Activated naive CD4-positive, alpha-beta T cell (primary cell): ENCODE measurements at places on chromosomes 4 and X.

DNA sequence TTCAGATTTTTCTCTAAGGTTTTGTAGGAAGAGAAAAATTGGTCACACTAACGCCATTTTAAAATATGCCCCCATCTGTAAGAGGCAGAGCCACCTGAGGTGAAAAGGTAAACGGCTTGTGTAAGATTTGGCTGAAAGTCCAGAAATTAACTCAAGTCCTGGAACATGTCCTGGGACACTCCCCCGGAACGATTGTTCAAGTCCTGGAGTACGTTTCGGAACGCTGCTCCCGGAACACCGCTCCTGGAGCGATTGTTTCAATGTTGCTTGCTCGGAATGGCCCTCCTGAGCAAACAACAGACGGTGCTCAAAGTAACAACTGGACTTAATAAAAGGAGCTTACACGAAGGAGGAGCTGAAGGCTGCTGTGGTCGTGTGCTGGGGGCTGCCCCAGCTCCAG is 796.5 kb upstream of the SLIT2 start:
- no peak for DNase-seq

GRCh38 chr4:159097144-159097543 is 5.7 kb upstream of the RAPGEF2 start:
- DNase-seq, result no peak

DNA sequence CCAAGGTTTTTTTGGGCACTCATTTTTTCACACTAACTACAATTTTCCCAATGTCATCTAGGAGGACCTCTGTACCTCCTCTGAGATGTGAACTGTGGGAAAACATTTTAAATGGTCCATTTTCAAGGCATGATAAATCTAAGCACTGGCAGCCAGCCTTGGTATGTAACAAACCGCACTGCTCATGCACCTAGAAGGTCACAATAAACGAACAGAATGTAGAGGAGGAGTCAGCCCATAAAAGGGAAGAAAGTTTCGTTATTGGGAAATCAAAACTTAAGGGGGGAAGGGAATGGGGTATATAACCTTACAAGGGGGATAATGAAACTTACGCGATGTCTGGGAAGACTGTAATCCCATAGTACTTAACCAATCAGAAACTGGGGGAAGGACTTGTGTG is 16.4 kb downstream of the COX18 start:
- DNase-seq, result no peak

DNA sequence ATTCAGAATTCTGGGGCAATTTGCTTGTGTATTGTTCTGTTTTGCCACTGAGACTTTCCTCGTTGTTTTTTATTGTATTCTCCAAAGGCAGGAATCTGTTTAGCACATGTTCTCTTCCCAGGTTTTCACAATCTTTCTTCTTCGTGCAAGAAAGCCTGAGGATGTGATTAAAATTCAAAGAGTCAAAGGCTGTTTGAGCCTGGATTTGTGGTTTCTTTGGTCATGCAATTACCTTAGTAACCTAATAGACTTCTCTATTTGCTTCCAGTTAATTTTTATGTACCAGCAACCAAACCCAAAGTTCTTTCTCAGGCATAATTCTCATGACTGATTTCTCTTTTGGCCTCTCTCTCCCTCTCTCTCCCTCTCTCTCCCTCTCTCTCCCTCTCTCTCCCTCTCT is 1420.1 kb upstream of the TENM3 start:
- no peak for DNase-seq

GRCh38 chrX:19849464-19850080 is 37.8 kb downstream of the SH3KBP1 start:
- DNase-seq, result no peak

DNA sequence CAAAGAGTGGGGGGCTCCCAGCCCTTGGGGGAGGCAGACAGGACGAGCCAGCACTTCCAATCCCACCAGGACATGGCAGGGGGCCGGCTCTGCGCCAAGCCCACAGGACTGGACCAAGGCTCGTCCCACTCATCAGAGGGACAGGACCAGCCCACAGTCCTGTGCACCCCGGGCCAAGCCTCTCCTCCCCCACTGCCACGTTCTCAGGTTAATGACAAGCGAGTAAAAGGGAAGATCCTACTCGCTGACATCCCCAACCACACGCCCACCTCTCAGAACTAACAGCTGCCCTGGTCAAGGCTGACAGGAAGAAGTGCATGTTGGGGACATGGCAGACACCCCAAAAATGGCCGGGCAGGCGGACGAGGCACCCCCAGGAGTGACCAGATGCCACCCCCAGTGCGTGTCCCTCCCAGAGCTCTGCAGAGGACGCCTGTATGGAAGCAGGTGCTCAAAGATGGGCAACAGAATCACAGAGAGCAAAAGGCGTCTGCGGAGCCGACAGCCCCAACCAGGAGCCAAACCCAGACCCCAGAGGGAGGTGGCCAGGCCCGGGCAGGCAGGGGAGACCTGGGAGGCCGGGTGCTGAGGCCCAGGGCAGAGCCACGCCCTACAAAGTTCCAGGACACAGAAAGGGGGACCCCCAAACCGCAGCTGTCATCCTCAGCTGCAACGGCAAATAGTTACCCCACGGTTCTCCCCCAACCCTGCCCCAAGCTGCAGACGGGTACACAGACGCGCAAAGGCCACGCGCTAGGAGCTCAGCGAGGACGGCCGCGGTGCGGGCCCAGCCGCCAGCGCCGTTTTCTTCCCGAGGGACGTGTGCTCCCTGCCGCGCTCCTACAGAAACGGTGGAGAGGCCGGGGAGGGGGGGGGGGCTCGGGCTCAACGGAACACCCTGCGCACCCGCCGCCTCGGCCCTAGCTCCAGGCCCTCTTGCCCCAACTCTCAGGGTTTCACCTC is 1.7 kb downstream of the CTBP1 start:
- no peak for DNase-seq

- DNase-seq, result no peak
Observed at GRCh38 chr4:85780664-85781063, 305.7 kb downstream of the ARHGAP24 start.

- no peak for DNase-seq
Observed at GRCh38 chr4:82480771-82481505, 50.5 kb downstream of the ENOPH1 start.

DNA sequence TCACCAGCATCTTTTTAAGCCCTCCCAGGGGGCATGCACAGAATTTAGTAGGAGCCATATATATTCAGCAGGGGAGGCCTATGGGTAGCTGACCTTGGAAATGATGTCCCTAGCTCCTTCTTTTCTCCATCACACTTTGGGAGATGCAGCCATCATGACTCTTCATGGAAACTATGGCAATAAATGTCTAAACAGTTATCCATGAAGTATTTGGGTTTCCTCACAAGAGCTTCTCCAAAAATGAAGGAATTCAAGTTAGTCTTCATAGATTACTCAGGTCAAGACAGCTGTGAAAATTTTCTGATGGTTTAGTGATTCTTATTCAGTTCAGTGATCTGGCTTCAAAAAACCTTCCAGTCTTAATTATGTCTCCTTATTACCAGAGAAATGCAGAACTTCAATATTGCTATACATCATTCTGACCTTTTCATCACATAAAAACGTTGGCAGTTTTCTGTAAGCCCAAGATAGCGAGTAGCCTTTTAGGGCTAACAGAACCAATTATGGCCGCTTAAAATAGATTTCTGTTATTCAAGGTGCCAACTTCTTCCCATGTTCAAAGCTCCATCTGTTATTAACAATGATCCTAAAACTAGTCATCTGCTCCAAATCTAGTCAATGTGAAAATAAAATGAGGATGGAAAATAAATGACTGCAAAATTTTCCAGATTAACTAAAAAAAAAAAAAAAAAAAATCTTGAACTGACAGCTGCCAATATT is 52.5 kb downstream of the TMEM156 start:
- DNase-seq, result no peak

- DNase-seq, result no peak
Observed at GRCh38 chr4:23818097-23818885, 71.6 kb downstream of the PPARGC1A start.

DNA sequence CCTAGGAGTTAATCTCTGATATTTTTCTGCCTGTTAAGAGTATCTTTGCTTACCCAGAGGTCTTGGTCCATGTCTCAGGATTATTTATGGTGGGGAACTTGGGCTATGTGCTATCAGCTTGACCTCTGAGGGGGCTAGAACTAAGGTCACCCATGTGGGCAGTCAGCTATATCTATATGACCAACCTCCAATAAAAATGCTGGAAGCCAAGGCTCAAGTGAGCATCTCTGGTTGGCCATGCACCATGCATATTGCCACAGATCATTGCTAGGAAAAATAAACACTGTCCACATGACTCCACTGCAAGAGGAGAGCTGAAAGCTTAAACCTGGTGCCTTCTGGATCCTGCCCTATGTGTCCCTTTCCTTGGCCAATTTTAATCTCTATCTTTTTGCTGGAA is 196.5 kb upstream of the SLC7A11 start:
- DNase-seq, result no peak

DNA sequence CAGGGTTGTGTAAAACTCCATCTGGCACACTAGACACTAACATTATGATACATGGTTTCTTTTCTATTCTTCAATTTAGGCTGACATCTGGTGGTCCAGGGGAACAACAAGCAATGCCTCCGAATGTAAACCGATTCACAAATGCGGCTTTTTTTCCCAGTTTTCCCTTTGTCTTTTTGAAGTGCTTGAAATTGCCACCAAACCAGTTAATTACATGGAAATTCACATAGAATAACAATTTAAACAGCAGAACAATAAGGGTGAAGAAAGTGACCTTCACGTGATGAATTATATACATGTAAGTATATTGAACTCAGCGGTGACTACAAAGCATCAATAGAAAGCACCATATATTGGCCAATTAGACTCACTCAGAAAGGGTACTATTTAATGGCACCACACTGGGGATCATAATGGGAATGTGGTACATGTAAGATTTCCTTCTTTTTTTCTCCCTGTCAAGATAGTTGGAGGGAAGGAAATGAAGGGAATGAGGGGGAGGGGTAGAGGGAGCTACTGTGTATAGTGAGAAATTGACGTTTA is 103.9 kb downstream of the MMRN1 start:
- no peak for DNase-seq

DNA sequence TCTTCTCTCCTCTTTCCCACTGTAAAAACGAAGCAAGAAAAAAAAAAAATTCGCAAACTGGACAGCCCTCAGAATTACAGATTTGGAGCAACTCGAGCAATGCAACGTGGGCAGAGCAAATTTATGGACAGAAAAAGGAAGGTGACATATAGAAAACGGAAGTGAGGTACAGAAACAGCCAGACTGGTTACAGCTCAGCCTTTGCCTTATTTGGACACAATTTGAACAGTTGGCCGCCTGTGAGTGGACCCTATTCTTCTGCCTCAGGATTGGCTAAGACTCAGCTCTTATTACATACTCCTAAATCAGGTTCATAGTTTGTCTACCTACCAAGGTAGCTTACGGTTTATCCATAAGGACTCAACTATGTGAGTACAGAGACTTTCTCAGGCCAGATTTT is 98.8 kb downstream of the SOWAHB start:
- no peak for DNase-seq
